ENCODE measurements at places on chromosomes 11 and 22.

DNA sequence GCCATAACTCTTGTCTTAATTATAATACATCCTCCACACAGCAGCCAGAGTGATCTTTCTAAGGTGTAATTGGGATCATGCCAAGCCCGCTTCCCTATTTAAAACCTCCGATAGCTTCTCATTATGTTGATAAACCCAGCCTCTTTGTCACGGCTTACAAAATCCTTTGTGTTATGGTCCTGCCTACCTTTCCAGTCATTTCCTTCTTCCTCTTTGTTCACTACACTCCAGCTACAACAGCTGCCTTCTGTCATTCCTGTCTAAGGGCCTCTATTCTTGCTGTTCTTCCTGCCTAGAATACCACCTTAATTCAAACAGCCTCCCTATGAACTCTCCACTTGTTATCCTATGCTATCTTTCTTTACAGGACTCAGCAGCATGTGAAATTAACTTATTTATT is 70.6 kb upstream of the CAPRIN1 start:
- DNase-seq, result no peak

DNA sequence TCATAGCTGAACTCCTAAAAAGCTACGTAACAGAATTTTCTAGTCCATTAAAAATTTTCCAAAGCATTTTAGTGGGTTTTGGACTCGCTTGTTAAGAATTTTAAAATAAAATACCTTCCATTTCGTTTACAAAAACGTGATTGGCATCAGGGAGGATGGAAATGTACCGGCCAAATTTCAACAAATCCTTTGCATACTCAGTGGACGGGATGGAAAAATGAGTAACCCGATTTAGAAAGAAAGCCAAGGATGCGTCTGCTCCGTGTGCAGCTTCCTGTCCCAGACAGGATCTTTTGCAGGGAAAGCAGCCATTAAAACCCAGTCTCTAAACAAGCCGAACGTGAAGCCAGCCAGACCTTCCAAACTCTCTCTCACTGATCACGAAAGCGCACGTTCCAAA is 15.6 kb downstream of the TMEM184B start:
- no peak for DNase-seq

DNA sequence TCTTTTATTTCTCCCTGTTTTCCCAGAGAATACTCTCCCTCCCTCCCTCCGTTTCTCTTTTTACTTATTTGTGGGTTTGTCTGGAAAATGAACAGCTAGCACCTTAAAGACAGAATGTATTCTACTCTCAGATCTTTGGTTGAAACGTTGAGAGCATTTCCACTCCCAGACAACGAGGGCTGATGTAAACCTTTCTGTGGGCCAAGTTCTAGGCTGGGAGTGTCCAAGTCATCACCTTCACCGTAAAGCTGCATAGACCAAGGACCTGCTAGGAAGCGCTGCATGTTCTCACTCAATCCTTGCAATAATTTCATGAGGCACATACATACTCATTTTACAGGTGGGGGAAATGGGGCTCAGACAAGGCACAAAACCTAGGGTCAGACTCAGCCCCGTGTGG is 32.4 kb downstream of the MYH9 start:
- DNase-seq, result no peak

- DNase-seq, result no peak
Measured at GRCh38 chr11:106548406-106548805, 469.9 kb downstream of the GUCY1A2 start.

DNA sequence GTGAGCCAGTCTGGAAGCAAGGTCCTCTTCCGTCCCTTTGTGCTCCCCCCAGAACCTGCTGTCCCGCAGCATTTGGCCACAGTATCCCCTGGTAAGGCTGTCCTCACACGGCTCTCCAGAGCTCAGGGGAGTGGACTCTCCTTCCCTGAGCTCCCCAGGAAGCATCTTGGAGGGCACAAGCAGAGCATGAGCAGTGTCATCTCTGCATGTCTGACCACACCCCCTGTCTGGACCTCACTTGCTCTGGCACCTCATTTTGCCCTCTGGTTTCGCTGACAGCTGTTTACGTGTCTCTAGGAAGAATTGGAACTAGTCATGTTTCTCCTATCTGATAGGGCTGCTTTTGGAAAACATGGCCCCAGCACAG is 15.5 kb downstream of the DCPS start:
- DNase-seq, result no peak

DNA sequence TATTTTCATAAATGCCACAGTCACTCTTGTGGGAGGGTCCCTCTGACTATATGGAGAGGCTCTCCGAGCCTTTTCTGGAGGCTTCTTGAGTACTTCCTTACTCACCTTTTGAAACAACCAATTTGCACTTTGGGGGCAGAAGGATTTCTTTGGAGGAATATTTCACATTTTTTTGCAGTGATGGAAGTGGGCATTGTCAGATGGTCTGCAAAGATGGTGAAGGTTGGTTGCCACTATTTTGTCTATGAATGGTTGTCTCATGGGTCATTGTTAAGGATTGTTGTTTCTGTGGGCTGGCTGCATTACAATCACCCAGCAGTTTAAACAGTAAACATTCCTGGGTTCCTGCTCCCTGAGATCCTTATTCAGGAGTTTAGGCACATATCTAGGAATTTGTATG is 388.2 kb downstream of the TMEM135 start:
- no peak for DNase-seq

- no peak for DNase-seq
Measured at GRCh38 chr22:18035751-18036150, 11.4 kb upstream of the MICAL3 start.
